Liver (tissue), 10 donors: ENCODE measurements at places on chromosomes 5 and 9. TPM values are rescaled to one million over a fixed set of nuclear protein-coding genes. Genes with fewer than 3 reads are reported as not detected.

- no peaks in the 10 kb centered on the region for H3K27me3 ChIP-seq
- no peak overlapping the region for H3K27ac ChIP-seq
- H3K4me1 ChIP-seq, result no peaks in the 10 kb centered on the region
- DNase-seq, result no peak
Measured at GRCh38 chr9:79240774-79241173, 331.0 kb upstream of the TLE4 start.

The PCDHB9 gene
- 0.03 TPM for polyA plus RNA-seq

DNA sequence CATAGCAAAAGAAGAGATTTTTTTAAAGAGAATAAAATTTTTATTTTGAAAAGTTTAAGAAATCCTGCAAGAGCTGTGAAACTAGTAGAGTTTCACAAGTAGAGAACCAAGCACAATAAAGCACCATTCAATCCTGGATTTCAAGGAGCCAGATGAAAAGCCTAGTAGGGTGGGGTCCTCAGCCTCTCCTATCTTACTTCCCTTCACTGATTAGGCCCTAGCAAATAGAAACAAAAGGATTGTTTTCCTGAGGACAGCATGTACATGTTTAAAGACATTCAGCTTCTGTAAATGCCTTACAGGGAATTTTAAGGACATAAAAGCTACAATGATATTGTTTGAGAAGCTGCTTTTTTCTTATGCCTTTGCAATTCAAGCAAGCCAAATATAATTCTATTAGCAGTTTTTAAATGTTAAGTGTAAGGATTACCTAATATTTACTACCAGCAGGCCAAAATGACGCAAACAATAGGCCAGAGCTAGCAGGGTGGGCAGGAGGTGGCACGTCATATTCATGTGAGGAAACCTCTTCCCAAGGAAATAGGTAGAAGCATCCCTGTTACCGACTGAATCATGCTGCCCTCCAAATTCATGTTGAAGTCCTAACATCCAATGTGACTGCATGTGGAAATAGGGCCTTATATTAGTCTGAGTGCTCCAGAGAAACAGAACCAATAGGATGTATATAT, 337.6 kb downstream of the MLLT3 start:
- H3K4me1 ChIP-seq, result no peaks in the 10 kb centered on the region
- H3K36me3 ChIP-seq, result no peaks in the 10 kb centered on the region
- H3K27ac ChIP-seq, result no peak overlapping the region
- DNase-seq, result no peak
- no peak overlapping the region for H3K4me3 ChIP-seq
- H3K27me3 ChIP-seq, result no peaks in the 10 kb centered on the region

DNA sequence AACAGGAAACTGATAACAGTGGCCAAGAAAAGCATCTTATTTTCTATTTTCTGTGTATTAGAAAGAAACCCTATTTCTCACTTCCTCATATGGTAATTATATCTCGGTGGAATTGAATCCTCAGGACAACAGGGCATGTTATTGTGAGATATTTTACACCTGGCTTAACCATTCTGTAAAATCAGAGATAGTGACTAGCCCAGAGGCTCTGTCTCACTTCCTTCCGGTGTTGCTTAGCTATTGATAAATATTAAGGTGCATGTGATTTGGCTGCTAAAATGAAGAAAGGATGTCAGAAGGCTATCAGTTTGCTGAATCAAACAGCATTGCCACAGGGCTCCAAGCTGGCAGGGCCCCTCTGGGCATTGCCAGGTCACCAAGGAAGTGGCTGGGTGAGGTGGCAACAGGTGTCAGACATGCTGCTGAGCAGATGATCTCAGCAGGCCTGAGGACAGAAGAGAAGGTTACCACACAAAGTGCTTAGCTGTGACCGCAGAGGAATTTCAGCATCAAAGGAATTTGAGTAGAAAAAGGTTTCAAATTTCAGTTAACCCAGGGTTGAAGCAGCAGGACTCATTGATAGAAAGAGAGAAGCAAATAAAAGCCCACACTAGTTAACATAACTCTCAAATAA, 330.7 kb downstream of the PDE4D start:
- DNase-seq, result no peak
- no peak overlapping the region for H3K4me3 ChIP-seq
- no peaks in the 10 kb centered on the region for H3K36me3 ChIP-seq
- H3K27me3 ChIP-seq, result no peaks in the 10 kb centered on the region
